ENCODE measurements at places on chromosomes 11 and 22. TPM values are rescaled to one million over a fixed set of nuclear protein-coding genes. Genes with fewer than 3 reads are reported as not detected.

GRCh38 chr11:119828819-119829218, 99.8 kb upstream of the NECTIN1 start:
- no peak for DNase-seq

DNA sequence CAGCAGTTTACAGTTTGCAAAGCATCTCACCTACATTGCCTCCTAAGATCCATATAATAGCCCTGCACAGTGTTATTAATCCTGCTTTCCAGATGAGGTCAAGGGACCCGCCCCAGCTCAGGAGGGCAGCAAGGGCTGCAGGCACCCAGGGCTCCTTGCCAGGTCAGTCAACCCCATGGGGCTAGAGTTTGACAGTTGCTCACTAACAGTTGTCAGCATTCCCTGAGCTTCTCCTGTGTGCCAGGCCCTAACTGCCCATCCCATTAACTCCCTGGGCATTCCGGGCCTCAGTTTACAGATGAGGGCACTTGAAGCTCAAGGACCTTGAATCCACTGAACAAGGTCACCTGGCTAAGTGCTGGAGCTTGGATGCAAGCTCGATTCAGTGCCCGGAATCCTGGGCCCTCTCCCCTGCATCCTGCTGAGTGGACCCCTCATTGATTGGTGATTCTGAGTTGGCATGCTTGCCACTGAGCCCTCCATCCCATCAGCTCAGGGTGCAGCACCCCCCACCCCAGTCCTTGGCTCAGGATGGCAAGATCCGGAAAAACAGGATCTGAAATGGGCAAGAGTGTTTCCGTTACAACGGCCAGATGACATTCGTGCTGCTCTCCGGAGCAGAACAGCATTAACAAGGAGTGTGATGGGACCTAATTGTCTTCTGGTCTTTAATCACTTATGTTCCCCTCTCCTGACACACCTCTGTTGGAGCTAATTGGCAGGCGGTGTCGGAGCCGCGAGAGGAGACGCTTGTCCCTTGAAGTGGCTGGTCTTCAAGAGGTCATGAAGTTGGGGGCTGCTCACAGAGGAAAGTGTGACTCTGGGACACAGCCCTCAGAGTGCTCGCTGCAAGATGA, 87.4 kb upstream of the SHISAL1 start:
- no peak for DNase-seq

DNA sequence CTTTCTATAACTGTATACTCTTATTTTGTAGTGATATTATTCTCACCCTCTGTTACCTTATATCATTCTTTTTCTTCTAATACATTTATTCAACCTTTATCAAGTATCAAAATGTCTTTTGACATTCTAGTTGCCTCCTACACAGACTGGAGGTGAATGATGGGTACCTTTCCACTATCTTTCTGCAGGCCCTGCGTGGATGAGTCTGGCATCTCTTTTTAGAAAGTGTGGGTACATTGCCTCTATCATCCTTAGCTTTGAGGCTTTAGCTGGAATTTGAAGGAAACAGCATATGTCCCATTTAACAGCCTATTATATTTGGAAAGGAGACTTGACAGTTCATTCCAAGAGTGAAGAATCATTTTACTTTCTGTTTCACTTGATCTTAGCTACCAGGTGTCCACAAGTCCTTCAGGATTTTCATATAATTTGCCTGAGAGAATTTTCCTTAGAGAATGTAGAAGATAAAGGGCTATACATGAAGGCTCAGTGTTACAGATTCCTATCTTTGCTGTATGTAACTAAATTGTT, 192.0 kb downstream of the CWF19L2 start:
- DNase-seq = no peak

PTPRCAP gene
- 5.0 TPM for total RNA-seq

GAB4 gene
- total RNA-seq = not detected

UPK3A gene
- not detected for total RNA-seq
